CD8-positive, alpha-beta memory T cell (primary cell): ENCODE measurements at places on chromosomes 16 and 17. TPM values are rescaled to one million over a fixed set of nuclear protein-coding genes. Genes with fewer than 3 reads are reported as not detected.
A peak's percentile ranks its signal among the peaks of the same experiment; 100 is the strongest.

- DNase-seq: no peak
Observed at GRCh38 chr16:88196471-88197400, 186.0 kb upstream of the ZNF469 start.

DNA sequence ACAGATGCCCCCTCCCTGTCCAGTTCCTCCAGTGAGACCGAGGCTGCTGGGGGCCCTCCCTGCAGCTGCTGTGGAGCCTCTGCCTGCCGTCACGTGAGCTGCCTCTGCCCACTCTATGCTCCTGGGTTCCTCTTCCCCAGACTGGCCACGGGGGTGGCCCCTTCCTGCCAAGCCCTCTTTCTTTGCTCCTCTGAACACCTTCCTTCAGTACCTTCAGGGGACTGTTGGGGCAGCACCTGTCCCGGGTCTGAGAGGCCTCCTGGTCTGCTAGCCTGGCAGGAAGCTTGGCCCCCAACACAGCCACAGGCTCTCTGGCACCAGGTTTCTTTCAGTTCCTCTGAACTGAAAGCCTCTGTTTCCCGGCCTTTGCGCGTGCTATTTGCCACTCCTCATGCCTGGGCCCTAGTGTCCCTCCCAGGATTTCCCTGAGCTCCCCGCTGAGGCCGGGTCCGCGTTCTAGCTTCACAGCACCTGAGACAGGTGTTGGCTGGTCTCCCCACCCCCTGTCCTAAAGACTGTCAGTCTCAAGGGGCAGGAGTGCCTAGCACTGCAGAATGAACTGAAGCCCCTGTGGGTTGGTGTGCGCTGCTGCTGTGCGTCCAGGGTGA is 6.6 kb upstream of the ATP6V0C start:
- no peak for DNase-seq

DNA sequence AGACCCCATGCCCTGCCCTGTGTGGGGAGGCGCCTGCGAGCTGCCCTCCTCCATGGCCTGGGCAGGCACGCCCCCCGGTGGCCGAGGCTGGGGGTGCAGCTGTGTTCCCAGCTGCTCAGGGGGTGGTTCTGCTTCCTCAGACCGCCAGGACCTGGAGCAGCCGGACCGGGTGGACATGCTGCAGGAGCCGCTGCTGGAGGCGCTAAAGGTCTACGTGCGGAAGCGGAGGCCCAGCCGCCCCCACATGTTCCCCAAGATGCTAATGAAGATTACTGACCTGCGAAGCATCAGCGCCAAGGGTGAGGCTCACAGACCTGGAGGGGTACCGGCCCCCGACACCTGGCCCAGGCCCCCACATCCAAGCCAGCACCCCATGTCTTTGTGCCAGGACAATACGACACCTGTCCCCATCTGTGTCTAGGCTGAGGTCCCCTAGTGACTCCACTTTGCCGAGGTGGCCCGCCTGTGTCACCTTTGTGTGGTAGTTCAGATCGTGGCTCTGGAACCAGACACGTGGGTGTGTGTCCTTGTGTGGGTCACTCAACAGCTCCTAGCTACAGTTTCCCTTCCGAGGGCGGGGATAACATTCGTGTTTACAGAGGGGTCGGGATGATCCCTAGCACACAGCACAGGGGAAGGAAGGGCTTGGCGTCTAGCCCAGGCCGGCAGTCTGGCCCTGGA is 9.3 kb downstream of the GJD3 start:
- peak; percentile 69 for DNase-seq

DNA sequence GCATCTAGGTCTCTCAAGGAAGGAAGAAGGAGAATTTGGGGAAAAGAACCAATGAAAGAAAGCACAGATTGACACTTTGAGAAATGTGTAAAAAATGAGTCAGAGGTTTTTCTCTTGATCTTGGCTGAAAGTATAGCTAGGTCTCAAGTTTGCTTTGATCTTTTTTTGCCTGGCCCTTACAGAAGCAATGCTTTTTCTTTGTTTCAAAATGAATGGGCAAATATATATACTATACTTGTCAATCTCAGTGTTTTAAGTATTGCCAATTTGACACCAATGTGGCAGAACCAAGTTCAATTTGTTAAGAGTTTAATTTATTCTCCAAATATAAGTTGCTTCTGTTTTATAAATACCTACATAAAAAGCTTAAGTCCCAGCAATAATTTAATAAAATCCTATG is 119.6 kb downstream of the PPM1E start:
- DNase-seq: no peak

DNA sequence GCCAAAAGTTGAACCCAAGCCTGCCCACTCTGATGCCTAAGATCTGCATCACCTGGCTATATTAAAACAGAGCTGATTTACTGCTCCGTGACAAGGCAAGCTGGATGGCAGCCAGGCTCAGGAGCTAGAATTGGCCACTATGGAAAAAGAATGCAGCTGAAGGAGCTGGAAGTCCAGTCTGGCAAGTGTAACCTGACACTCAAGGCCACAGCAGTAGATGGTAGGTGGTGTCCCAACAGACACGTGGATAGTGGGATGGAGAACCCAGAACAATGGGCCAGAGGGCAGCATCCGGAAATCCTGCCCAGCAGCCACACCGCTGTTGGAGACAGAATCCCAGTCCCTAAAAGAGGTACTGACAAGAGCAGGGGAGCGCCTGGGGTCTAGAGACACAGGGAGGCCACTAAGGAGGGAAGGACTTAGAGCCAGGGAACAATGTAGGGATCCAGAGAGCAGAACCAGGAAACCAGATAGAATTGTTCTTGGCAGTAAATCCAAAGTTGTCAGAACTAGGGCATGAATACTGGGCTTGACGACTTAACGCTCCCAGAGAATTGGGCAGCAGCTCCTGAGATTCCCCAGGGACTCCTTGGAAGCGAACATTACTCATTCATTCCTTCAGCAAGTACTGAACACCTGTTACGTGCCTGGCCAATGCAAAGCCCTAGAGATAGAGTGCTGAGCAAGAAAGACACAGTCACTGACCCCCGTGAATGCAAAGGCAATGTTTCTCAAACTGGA is 85.7 kb downstream of the CDYL2 start:
- DNase-seq: no peak

GRCh38 chr16:48210747-48211146 is 33.4 kb upstream of the LONP2 start:
- DNase-seq: no peak

GRCh38 chr17:60893475-60893874 is 215.8 kb downstream of the BCAS3 start:
- no peak for DNase-seq

DNA sequence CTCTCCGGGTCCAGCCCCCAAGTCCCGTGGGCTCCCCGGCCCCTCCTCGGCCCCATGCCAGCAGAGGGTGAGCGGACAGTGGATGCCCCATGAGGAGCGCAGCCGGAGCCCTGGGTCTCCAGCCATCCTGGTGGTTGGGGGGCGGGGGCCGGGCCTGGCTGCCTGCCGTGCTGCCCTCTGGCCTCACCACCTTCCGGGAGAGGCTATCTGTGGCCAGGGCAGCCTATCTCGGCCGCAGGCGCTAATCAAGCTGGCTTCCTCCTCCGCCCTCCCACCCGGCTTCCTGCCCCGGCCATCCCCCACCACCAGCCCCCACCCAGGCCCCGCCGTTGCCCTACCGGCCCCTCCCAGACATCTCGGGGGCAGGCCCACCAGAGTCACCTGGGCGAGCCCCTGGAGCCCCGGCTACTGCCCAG is 46.8 kb downstream of the ZFPM1 start:
- DNase-seq: no peak

DNA sequence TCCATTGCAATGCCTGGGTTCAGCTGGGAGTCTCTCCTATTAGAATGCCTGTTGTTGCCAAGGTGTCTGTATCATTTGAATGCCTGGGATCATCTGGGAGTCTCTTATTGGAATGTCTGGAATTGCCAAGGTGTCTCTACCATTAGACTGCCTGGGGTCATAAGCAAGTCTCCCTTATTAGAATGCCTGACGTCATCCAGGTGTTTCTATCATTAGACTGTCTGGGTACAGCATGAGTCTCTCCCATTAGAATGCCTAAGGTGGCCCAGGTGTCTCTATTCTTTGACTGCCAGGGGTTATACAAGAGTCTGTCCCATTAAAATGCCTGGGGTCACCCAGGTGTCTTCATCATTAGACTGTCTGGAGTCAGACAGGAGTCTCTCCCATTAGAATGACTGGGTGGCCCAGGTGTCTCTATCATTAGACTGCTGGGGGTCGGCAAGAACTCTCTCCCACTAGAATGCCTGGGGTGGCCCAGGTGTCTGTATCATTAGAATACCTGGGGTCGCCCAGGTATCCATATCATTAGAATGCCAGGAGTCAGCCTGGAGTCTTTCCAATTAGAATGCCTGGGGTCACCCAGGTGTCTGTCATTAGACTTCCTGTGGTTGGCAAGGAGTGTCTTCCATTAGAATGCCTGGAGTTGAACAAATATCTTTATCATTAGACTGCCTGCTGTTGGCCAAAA is 2274.0 kb downstream of the TP53TG3F start:
- DNase-seq: no peak

GRCh38 chr17:55391244-55391757 is 30.3 kb downstream of the MMD start:
- DNase-seq: no peak

DNA sequence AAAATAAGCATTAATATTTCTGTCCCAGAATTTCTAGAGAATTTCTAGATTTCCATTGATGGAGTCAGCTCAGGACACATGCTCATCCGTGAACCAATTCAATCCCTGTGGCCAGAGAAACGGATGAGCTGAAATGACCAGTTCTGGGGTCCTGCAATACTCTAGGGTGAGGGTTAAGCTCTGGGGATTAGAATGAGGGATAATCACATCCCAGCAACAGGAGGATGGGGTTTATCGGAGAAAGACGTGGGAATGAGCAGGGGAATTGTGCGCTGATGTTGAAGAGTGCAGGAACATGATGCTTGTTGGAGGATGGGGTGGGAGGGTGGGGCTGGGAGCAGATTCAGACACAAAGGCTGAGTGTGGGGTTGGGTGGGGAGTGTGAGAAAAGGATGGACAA is 64.1 kb downstream of the SLC5A11 start:
- DNase-seq: no peak

DNA sequence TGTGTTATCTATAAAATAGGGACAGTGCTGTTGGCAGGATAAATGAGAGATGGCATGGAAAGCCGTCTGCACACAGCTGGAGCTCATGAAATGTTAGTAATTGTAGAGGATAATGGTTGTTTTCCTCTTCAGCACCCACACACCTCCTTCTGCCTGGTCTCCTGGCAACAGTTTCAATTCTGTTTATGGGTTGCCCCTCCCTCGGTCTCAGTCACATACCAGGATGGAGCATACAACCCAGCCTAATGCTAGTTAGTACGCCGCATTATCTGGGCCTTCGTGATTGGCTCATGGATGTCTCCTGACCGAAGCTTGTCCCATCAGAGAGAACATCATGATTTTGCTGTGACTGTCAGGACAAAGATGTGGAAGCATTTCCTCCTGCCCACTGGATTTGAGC is 126.2 kb upstream of the WSCD1 start:
- DNase-seq: no peak

- no peak for DNase-seq
Observed at GRCh38 chr16:84413244-84414004, 45.1 kb downstream of the ATP2C2 start.

GRCh38 chr16:51951668-51952298 is 595.2 kb downstream of the TOX3 start:
- DNase-seq: no peak

- no peak for DNase-seq
Observed at GRCh38 chr16:68081861-68082628, 3.1 kb upstream of the NFATC3 start.

The LRRC46 gene
- 0.49 TPM for total RNA-seq

The LCAT gene
- total RNA-seq: 12.7 TPM

The GPT2 gene
- 16.5 TPM for total RNA-seq

The PPY gene
- total RNA-seq: not detected

The VASN gene
- total RNA-seq: not detected

The PLLP gene
- not detected for total RNA-seq

The MARVELD3 gene
- total RNA-seq: not detected

The KRT36 gene
- not detected for total RNA-seq

The OR3A2 gene
- total RNA-seq: 5.9 TPM
